ENCODE measurements at places on chromosomes 2 and 18. TPM values are rescaled to one million over a fixed set of nuclear protein-coding genes. Genes with fewer than 3 reads are reported as not detected.
A peak's percentile ranks its signal among the peaks of the same experiment; 100 is the strongest.

GRCh38 chr2:8445580-8445979, 236.3 kb upstream of the ID2 start:
- no peak for DNase-seq

- no peak for DNase-seq
These were observed 25.0 kb downstream of the CCDC102B start for GRCh38 chr18:68822926-68823325.

GRCh38 chr2:134395779-134396178, 141.9 kb downstream of the MGAT5 start:
- DNase-seq, result no peak

GRCh38 chr2:148461876-148462275, 182.7 kb upstream of the EPC2 start:
- DNase-seq, result no peak

DNA sequence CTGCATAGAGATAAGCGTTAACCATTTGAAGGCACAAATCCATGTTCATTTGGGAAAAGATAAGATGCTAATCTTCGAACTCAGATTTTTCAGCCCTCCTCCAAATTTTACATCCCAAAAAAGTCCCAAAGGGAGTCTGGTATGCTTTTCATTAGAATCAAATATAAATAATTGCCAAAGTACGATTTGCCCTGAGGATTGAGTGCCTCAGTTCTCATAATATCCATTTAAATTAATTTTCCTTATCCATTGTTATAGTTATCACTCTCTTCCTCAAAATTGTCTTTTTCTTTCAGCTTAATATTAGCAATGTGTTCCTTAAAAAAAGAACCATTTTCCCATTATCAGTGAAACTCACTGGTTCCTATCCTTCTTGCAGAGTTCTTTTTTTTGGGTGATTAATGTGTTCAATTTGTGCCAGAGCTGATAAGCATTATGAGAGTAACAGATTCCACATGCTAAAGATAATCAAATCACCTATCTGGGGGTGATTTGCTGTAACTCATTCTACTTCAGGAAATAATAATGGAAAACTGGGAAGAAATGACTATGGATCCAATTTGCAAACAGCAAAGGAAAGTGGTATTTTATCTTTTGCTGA, 686 bp downstream of the HNMT start:
- DNase-seq, result no peak

DNA sequence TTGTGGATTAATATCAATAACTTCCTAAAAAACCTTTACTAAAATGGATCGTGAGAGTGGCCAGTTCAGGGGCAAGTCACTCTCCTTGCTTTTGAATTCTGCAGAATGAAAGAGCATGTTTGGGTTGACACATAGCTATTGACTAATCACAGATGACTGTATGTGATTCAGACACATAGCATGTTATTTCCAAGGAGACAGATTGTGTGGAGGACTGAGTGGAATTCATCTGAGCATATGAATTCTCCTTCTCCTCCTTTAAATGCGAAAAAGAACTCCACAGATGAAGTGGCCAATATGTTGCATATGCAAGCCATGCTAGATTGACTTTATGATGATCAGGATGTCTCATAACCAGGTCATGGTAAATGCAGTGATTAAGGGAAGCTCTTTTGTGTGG, 249.4 kb upstream of the FAM98A start:
- no peak for DNase-seq

- DNase-seq, result no peak
These were observed 9.9 kb upstream of the ODC1 start for GRCh38 chr2:10457846-10458598.

- no peak for DNase-seq
These were observed 78.2 kb downstream of the CELF4 start for GRCh38 chr18:37487400-37487867.

ACVR1C gene
- 3.4 TPM for total RNA-seq

DNA sequence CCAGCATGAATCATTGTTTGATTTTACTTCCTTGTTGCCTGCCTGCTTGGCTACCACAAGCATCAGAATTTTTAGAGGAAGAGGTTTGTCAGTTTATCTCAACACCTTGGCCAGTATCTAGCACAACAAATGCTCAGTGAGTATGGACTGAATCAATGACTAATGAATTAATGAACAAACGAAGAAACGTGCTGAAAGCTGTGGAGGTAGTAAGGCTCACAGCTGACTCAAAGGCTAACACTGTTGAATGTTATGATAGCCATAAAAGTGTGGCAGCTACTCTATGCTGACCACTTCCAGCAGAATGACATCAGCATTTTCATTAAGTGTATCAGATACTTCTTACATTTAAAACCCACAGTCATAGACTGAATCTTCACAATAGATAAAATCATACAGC, 543.4 kb downstream of the IRS1 start:
- DNase-seq, result no peak

BOLL gene
- 0.38 TPM for total RNA-seq

ADRA2B gene
- total RNA-seq, result not detected

ERBB4 gene
- total RNA-seq, result 3.0 TPM

GCG gene
- total RNA-seq, result not detected

GRCh38 chr18:48957136-48957535, 6.4 kb upstream of the SMAD7 start:
- no peak for DNase-seq

GBX2 gene
- total RNA-seq, result 18.4 TPM

DNA sequence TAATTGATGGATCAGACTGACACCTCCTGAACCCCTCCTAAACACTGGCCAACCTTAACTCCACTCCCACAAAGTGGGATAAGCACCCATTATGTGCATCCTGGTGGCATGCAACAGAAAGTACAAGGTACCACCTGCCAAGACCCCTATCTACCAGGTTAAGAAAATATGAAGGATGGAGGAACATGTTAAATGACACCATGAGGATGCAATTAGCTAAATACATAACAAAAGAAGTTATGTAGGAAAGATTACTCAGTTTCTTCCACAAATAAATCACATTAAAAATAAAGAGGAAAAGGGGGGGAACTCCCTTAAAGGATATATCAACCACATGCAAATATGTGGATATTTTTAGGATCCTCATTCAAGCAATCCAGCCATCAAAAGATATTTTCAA, 12.6 kb downstream of the CTAGE1 start:
- no peak for DNase-seq

DNA sequence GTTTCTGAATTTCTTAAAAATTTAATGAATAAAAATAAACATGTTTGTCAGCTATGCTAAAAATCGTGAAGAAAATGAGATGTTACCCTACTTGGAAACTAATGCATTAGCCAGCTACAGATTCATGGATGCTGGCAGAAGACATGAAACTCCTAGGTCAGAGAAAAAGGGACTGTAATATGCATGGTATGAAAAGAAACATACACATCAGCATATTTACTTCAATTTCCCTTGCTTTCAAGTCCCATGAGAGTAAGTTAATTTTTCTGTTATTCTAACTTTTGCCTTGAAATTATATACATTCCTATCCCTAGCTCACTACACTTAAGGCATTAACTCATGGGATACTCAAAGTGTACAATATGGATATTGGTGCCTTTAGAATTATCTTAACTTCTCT, 2041.4 kb upstream of the LRRTM1 start:
- no peak for DNase-seq

GRCh38 chr2:168404764-168405163, 51.3 kb upstream of the CERS6 start:
- DNase-seq, result no peak

- no peak for DNase-seq
These were observed 69.9 kb downstream of the WDR7 start for GRCh38 chr18:56721031-56721430.

ADGRF3 gene
- total RNA-seq, result 0.71 TPM

TUBB8B gene
- not detected for total RNA-seq

GRCh38 chr2:207012461-207012860, 73.1 kb downstream of the CPO start:
- no peak for DNase-seq

- DNase-seq, result no peak
These were observed 197.7 kb downstream of the UBE2E3 start for GRCh38 chr2:181178130-181178529.

- DNase-seq, result no peak
These were observed 14.0 kb upstream of the ANKRD62 start for GRCh38 chr18:12079491-12080237.

GRCh38 chr2:134722728-134723127, 3.9 kb upstream of the TMEM163 start:
- no peak for DNase-seq

DNA sequence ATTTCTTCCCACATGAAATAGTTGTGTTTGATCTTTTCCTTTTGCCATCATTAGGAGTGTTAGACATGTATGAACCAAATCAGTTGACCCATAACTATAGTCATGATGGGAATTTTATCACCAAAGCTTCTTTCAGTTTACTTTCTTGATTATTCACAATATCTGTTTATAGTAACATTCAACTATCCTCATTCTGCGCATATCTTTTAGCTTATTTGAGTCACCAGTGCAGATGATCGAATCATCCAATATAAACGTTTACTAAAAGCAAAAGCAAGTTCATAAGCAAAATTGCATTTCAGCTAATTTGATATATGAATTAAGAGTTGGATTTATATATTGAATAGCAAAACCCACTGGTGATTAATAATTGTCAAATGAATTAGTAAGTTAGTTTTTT, 216.4 kb downstream of the XIRP2 start:
- DNase-seq, result no peak

GRCh38 chr18:21335927-21336488, 94.0 kb downstream of the GREB1L start:
- DNase-seq, result no peak

GRCh38 chr2:234278556-234279255, 218.2 kb downstream of the ARL4C start:
- no peak for DNase-seq

DNA sequence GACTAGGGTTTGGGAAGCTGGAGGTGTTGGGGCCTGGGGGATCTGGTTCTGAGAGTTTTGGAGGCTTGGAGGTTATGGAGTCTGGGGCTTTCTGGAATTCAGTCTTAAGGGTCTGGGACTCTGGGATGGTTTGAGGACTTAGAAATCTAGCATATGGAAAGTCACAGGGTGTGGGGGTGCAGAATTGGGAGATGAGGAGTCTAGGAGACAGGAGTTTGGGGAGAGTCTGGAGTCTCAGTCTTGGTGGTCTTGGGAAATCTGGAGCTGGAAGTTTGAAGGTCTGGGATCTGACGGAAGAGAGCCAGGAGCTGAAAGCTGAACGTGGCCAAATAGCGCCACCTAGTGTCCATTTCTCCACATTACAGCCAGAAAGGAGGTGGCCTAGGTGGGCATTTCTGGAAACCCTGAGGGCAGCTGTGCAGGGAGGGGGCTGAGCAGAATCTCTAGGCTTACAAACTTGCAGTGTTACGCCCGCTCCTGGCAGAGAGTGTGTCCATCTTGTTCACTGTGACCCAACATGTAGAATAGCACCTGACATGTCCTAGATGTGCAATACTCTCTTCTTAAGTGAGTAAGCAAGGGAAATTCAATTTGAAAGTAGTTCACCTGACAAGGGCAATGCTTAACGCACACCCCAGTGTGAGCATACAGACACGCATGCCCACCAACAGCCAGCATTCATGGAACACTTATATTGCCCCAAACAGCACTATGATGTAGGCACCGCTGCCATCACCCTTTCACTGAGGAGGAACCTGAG, 204.8 kb downstream of the TFCP2L1 start:
- DNase-seq, result peak; percentile 58

FAM98A gene
- total RNA-seq, result 44.2 TPM

DNA sequence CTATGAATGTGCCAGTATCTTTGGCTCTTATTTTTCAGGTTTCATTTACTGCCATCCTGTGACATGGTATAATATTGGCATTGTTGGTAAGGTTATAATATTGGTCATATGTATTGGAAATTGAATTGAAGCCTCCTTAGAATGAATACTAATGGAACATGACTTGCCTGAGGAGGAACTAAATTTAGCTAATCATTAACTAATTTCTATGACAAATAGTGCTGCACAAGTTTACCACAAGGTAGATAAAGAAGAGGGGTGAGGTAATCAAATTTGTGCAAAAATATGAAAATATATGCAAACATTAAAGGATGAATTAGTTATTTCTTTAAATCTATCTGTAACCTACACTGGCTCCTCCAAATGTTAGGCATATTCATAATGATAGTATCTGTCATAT, 43.2 kb upstream of the ORC2 start:
- DNase-seq, result no peak

LHCGR gene
- total RNA-seq, result not detected

- DNase-seq, result no peak
These were observed 27.4 kb downstream of the HPCAL1 start for GRCh38 chr2:10329880-10330699.

GNAL gene
- total RNA-seq, result 2.9 TPM

INHA gene
- 0.65 TPM for total RNA-seq

DNA sequence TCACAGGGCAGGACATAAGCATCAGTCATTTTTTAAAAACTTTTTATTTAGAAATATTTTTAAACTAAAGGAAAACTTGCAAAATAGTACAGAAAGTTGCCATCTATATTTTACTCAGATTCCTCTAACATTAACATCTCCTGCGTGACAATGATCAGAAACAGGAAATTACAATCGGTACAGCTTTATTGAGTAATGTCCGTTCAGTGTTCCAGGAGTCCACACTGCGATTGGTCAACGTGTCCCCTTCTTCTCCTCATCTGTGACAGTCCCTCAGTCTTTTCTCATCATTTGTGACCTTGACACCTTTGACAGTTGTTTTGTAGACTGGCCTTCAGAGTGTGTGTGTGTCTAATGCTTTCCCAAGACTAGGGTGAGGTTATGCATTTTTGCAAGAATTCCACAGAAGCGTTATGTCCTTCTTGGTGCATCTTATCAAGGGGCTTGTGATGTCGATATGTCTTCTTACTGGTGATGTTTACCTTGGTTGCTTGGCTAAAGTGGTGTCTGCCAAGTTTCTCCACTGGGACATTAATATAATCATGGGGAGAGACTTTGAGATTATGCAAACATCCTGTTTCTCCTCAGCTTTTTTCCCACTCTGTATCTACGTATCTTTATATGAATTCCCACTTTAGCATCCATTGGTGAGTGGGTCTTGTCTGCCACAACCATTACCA, 21.4 kb upstream of the TMEM177 start:
- DNase-seq, result no peak

- no peak for DNase-seq
These were observed 386.1 kb downstream of the ARHGAP15 start for GRCh38 chr2:143515318-143515717.

IDH1 gene
- total RNA-seq, result 61.1 TPM

DNA sequence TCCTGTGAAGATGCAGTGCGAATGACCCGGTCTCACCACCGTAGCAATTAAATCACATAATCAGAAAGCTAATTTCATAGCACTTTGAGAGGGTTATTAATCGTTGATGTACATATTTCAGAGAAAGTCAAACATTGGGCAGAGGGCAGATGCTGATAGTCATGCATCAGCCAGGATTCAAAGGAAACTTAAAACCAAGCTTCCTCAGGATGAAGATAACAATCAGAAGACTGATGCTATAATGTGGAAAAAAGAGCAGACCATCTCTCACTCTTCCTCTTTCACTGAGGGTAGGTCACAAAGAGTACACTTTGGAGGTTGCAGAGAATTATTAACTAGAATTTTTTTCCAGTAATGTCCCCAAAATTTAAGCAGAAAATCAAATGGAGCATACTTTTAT, 1027.7 kb upstream of the ZEB2 start:
- DNase-seq, result no peak

NGEF gene
- total RNA-seq, result not detected

SLC19A3 gene
- total RNA-seq, result not detected

SALL3 gene
- total RNA-seq, result not detected

ACOXL gene
- total RNA-seq, result not detected

GRCh38 chr18:6792391-6792790, 62.9 kb downstream of the ARHGAP28 start:
- no peak for DNase-seq

LYPD1 gene
- 0.04 TPM for total RNA-seq

ADD2 gene
- total RNA-seq, result 0.08 TPM
